Caco-2 (cell line): ENCODE measurements at places on chromosomes 1 and 21. TPM values are rescaled to one million over a fixed set of nuclear protein-coding genes. Genes with fewer than 3 reads are reported as not detected.

The RGS13 gene
- total RNA-seq, result not detected in 2 replicates

DNA sequence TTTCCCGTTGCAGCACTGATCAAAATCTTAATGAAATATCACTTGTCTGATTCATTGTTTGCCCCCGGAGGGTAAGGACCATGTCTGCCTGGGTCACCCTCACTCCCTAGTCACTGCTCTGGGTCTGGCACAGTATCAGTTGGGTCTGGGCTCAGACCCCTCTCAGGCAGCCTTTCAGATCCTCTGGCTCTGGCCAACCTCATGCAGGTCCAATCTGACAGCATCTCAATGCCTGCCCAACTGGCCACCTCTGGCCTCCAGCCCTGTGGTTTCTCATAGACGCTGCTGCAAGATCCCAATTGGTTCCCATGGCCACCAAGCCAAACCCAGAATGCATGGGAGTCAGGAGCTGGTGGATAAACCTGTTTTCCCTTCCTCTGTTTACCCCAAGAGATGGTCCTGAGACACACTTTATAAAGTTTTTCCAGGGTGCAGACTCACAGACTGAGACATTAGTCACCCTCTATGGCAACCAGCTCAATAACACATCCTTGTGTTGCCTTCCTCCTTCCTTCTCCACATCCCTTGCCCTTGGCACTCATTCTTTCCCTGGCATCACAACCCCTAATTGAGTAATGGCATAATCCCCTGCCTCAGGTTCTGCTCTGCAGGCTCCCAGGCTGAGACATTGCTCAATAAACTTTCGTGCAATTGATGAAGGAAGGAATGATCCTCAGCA is 199.2 kb downstream of the GRIK3 start:
- H3K27me3 ChIP-seq, result no peaks in the 10 kb centered on the region
- H3K27ac ChIP-seq, result no peak overlapping the region
- no peak overlapping the region for H3K4me3 ChIP-seq
- no peaks in the 10 kb centered on the region for H3K4me1 ChIP-seq
- DNase-seq, result no peak

- no peak overlapping the region for H3K4me3 ChIP-seq
- no peaks in the 10 kb centered on the region for H3K36me3 ChIP-seq
Measured at GRCh38 chr1:160499631-160500030, 23.4 kb downstream of the SLAMF6 start.

- no peaks in the 10 kb centered on the region for H3K36me3 ChIP-seq
- no peak for DNase-seq
- H3K4me1 ChIP-seq, result peaks cover 10% of the 10 kb centered on the region
- H3K27me3 ChIP-seq, result no peaks in the 10 kb centered on the region
- H3K4me3 ChIP-seq, result no peak overlapping the region
- no peak overlapping the region for H3K27ac ChIP-seq
Measured at GRCh38 chr21:35212393-35213127, 163.5 kb upstream of the RUNX1 start.

DNA sequence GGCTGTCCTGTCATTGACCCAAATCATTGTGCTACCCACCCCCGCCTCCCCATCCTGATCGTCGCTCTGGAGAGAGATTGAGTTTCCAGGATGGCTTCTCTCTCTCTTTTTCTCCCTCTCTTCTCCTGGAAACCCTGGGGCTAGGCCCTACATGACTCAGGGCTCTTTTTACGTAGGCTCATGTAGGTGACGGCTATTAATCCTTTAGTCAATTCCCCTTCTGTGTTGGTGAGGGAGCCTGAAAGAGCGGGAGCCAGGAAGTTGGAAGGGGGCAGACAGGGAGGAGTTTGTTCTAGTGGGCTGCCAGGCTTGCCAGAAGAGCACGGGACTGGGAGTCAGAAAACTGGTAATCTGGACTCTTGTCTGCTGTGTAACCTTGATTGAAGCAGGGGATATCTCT is 9.7 kb downstream of the ATP2B4 start:
- H3K27ac ChIP-seq, result no peak overlapping the region
- H3K4me3 ChIP-seq, result no peak overlapping the region
- no peaks in the 10 kb centered on the region for H3K4me1 ChIP-seq

- no peaks in the 10 kb centered on the region for H3K27me3 ChIP-seq
- no peaks in the 10 kb centered on the region for H3K36me3 ChIP-seq
- H3K27ac ChIP-seq, result no peak overlapping the region
- DNase-seq, result no peak
- H3K4me1 ChIP-seq, result peaks cover 14% of the 10 kb centered on the region; the same call in 1 of the 2 replicates
Measured at GRCh38 chr1:20530901-20531300, 21.5 kb upstream of the FAM43B start.

- no peak overlapping the region for H3K27ac ChIP-seq
- H3K4me1 ChIP-seq, result no peaks in the 10 kb centered on the region
- no peaks in the 10 kb centered on the region for H3K27me3 ChIP-seq
Measured at GRCh38 chr1:218823291-218823900, 350.3 kb upstream of the LYPLAL1 start.

- no peak for DNase-seq
- no peak overlapping the region for H3K27ac ChIP-seq
Measured at GRCh38 chr1:235998812-235999211, 66.1 kb downstream of the NID1 start.

GRCh38 chr1:231826566-231826965 is 200.0 kb downstream of the DISC1 start:
- H3K4me3 ChIP-seq, result no peak overlapping the region
- H3K36me3 ChIP-seq, result no peaks in the 10 kb centered on the region
- DNase-seq, result no peak

DNA sequence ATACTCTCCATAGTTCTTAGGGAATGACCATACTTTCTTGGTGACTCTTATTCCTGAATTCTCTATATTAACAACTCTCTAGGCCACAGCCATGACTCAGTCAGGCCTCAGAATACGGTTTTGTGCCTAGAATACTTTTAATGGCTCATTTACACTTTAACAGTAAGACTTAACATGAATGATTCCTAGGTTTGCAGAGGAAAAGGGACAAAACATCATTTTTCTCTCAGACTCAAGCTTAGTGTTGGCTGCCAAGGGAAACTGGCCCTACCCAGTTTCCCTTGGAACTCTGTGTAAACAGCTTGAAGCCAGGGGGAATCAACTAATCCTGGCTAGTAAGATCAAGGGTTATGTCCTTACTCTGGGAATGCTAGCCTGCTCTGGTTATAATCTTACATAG is 164.9 kb upstream of the PKN2 start:
- no peaks in the 10 kb centered on the region for H3K27me3 ChIP-seq
- no peak overlapping the region for H3K27ac ChIP-seq
- no peaks in the 10 kb centered on the region for H3K4me1 ChIP-seq
- H3K36me3 ChIP-seq, result no peaks in the 10 kb centered on the region
- DNase-seq, result no peak
- H3K4me3 ChIP-seq, result no peak overlapping the region

The DMRTA2 gene
- total RNA-seq, result 3.1 and 3.4 TPM in 2 replicates

The ASPM gene
- total RNA-seq, result 41.9 and 42.7 TPM in 2 replicates

GRCh38 chr1:236123563-236123962 is 18.8 kb upstream of the GPR137B start:
- H3K27ac ChIP-seq, result no peak overlapping the region
- H3K4me3 ChIP-seq, result no peak overlapping the region
- DNase-seq, result no peak
- no peaks in the 10 kb centered on the region for H3K36me3 ChIP-seq

DNA sequence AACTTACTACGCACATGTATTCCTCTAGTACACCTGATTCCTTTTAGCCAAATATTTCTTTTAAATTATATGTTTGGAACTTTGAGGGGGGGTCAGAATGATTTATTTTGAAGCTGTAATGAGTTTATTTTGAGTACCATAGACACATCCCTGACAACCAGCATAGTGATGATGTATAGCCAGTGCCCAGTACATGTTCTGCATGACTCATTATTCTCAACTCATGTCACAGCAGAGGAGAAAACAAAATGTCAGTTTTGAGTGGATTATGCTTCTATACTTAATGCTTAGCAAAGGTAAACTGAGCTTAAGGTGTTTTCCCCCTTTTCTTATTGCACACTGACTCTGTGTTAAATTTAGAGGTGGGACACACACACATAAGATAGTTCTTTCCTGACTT is 22.4 kb upstream of the LEPR start:
- H3K27ac ChIP-seq, result no peak overlapping the region
- no peaks in the 10 kb centered on the region for H3K27me3 ChIP-seq
- H3K4me1 ChIP-seq, result no peaks in the 10 kb centered on the region
- no peak for DNase-seq
- H3K4me3 ChIP-seq, result no peak overlapping the region

The TINAGL1 gene
- total RNA-seq, result 89.3 and 101 TPM in 2 replicates

DNA sequence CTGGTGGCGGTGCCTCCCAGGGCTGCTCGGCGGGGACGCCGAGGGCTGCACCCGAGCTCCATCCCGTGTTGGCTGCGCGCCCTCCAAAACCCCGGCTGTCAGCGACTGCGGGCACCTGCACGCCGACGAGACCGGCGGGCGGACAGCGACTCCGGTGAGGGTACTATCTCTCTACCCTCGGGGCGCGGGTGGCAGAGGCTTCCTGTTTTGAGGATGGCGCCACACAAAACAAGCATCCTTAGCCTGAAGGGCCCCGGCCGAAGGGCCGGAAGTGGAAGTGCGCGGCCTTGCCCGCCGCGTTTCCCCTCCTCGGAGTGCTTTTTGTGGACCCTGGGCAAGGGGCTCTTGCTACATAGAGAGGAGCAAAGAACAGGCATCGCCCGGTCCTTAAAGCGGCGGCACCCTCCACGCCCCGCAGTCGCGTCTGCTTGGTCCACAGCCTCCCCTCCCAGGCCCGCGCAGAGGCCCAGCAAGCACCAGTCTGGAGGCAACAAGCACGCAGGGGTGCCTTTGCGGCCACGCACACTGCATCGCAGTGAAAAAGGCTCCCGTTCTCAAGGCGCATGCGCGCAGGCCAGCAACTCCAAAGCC is 561 bp upstream of the COQ8A start:
- peaks cover 28% of the 10 kb centered on the region for H3K4me1 ChIP-seq
- no peak for DNase-seq
- H3K27ac ChIP-seq, result peak overlapping the region; percentile 91
- no peaks in the 10 kb centered on the region for H3K36me3 ChIP-seq
- H3K4me3 ChIP-seq, result peak overlapping the region; percentile 66
- no peaks in the 10 kb centered on the region for H3K27me3 ChIP-seq

The TDRD5 gene
- 0.52 and 0.72 TPM in 2 replicates for total RNA-seq

The WNT3A gene
- total RNA-seq, result 0.09 TPM in 2 replicates

- no peak overlapping the region for H3K4me3 ChIP-seq
- DNase-seq, result no peak
- no peaks in the 10 kb centered on the region for H3K27me3 ChIP-seq
- H3K36me3 ChIP-seq, result no peaks in the 10 kb centered on the region
- no peak overlapping the region for H3K27ac ChIP-seq
Measured at GRCh38 chr1:63266857-63267256, 55.5 kb upstream of the FOXD3 start.

DNA sequence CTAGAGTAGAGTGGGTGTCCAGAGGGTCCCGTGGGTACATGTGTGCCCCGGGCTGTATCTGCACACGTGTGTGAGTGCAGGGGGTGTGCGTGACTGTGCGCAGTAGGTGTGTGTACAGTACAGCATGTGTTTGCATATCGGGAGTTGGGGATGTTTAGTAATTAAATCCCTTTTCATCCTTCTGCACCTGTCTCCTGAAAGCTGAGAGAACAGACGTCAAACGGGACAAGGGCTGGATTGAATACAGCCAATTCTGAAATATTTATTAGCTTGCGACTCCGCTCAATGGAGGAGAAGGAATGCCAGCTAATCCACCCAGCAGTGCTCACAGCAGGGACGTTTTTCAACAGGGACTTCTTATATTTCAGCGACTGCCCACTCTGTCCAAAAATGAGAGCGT is 44.7 kb upstream of the CASZ1 start:
- H3K4me3 ChIP-seq, result no peak overlapping the region
- no peaks in the 10 kb centered on the region for H3K27me3 ChIP-seq
- no peaks in the 10 kb centered on the region for H3K36me3 ChIP-seq

The FCRL4 gene
- not detected in 2 replicates for total RNA-seq

The HUNK gene
- 4.8 and 7.5 TPM in 2 replicates for total RNA-seq

DNA sequence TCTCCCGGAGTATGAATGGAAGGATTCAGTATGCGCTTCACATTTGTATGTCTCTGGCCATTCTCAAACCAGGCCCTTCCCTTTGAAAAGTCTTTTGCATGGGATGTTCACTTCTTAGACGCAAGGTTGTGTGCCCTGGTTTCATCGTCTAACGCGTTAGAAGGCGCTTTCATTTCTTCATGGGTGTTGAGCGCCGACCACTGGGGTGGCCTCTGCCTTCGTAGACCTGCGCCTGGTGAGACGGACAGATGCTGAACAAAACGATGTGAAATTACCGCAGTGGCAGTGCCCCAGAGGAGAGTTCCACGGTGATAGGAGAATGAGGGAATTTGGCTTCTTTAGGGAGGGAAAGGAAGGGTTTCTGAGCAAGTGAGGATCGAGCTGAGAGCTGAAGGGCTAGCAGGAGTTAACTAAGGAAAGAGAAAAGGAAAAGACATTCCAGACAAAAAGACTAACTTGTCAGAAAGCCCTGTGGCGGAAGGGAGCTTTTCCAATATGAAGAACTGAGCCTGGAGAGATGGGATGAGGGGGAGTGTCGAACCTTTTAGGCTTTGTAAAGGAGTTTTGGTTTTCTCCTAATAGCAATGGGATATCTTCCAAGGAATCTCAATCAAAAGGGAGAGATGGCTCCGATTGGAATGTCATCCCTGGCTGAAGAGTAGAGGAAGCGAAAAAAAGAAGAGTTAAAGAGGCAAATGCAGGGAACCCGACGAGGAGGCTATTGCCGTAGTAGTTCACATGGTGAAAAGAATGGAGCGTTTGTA is 951 bp downstream of the GGPS1 start:
- H3K36me3 ChIP-seq, result no peaks in the 10 kb centered on the region
- H3K4me3 ChIP-seq, result peak overlapping the region; percentile 55
- H3K27me3 ChIP-seq, result no peaks in the 10 kb centered on the region
- peaks cover 17% of the 10 kb centered on the region for H3K4me1 ChIP-seq
- no peak overlapping the region for H3K27ac ChIP-seq

DNA sequence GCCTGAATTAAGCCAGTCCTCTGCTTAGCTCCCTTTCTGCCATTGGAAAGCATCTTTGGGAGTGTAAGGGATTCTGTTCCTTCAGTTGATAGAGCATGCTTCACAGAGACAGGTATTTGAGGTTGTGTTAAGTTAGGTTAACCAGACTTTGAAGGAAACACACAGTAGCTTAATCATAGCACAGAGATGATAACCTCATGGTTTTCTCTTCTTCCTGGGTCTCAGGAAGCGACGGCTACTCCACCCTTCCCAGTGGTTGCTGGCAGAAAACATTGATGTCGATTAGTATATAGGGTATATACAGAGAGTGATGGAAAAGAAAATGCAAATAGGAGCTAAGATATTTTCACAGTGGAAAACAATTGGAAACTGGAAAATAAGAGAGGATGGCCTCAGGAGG is 42.0 kb downstream of the S1PR1 start:
- no peaks in the 10 kb centered on the region for H3K27me3 ChIP-seq
- no peaks in the 10 kb centered on the region for H3K4me1 ChIP-seq
- H3K27ac ChIP-seq, result no peak overlapping the region
- no peak for DNase-seq
- H3K36me3 ChIP-seq, result no peaks in the 10 kb centered on the region

The CCDC17 gene
- total RNA-seq, result 1.9 and 2.4 TPM in 2 replicates

The AKR7A2 gene
- total RNA-seq, result 55.4 and 56.7 TPM in 2 replicates
